Activated CD4-positive, alpha-beta T cell treated with anti-CD3 and anti-CD28 coated beads, Interleukin-2, amount 50 U/mL, for 4 hours (primary cell): ENCODE measurements at places on chromosomes 7 and 10.

- DNase-seq: no peak
These were observed 619.9 kb downstream of the TYW1 start for GRCh38 chr7:67616517-67616916.

DNA sequence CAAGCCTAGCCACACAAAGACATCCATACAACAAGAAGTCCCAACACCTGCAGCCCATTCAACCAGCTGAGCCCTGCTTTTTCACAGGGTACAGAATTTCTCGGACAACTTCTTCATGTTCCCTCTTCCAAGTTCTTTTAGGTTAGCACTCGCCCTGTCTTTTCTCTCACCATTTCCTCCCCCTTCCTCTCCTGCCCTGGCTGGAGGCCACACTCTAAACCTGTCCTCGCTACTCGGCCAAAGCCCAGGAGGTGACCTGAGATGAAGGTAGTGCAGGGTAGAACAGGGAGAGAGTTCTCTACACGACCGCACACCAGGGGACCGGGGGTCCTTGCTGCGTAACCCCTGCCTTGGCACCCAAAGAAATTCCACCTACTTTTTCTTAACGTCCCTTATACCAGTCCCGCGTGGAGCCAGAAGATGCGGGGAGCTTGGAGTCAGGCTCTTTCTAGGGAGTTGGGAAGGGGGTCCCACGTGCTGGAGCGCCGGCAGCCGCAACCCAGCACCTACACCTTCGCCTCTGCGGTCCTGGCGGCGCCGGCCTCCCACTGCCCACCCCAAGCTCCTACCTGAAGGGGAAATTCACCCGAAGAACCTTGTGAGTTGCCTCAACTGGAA, 16.0 kb upstream of the DLX6 start:
- DNase-seq: no peak

- no peak for DNase-seq
These were observed 22.2 kb upstream of the SRGN start for GRCh38 chr10:69065406-69066361.

GRCh38 chr10:100024748-100025147, 15.0 kb upstream of the DNMBP start:
- no peak for DNase-seq

GRCh38 chr10:33325929-33326328, 8.5 kb downstream of the NRP1 start:
- no peak for DNase-seq

DNA sequence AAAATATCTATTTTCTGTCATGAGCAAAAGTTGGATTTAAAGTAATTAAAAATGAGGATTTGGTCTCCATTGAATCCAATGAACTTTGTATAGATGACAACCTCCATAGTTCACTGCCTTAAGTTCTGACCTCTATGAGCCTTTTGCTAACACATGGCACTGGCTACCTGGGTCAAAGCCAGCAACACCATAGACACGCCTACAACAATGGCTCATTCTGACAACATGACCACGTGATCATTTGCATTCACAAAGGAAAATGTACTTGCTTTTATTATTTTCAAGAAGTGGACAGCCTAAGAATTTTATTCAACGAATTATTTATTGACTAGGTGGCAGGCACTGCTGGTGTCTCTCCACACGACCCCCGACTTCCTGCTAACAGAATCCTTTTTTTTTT, 90.6 kb downstream of the CARD11 start:
- no peak for DNase-seq

DNA sequence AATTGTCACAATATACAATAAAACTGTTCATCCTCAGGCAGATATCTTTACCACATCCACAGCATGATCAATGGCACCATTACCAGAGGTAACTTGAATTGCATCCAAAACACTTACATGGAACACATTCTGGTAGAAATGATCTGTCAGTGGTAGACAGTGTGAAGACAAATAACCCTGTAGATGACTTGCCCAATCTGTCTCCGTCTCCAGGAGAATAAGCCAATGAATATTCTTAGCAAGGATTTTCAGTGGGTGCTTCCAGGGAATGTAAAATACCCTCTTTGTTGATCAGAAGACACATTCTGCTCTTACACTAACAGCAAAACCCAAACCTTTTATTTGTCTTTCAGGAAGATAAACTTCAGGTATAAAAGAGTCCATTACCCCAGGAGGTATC, 43.8 kb downstream of the VWC2 start:
- DNase-seq: no peak

DNA sequence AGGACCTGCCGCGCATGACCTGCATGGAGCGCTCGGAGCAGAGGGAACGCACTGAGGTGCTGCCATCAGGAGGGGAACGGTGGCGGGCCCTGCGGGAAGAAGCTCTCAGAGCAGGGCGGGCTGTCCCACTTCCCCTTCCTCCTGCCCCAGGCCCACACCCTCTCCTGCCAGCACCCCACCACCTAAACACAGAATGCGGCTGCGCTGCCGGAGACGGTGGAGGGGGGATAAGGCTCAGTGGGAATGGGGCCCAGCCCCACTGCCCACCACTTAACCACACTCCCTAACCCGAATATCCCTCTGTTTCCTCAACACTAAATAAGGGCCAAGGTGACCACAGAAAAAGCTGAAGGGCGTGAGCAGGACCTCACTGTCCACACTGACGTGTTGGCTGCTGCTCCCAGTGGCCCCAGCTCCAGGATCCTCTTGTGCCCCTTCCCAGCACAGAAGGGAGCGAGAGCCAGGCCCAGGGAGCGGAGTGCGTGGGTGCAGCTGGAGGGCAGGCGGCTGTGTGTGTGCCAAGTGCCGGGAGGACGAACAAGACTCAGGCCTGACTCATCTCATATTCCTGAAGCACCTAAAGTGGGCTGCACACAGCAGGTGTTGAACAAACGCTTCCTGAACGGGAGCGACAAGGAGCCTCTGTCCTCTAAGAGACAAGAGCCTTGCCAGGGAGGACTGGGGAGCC, 116.8 kb downstream of the MAD1L1 start:
- DNase-seq: no peak

- no peak for DNase-seq
These were observed 49.4 kb upstream of the MSRB2 start for GRCh38 chr10:23046027-23046426.

- DNase-seq: no peak
These were observed 43.7 kb downstream of the DNAJB9 start for GRCh38 chr7:108613147-108613948.

DNA sequence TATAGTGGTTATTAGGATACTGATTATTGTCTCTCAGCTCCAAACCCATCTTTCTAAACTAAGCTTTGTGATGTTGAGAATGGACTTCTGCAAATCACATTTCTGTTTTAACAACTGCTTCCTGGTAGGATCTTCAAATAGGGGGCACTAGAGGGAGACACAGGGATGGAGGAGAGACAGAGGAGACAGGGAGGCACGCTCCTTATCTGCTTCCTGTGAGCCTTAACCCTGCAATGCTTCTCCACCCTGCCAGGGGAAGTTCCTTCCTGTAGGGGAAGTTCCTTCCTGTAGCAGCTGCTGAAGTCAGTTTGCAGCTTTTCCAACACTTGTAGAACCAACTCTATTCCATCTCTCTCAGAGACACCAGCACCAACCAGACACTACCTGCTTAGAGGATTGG, 847.2 kb downstream of the CCSER2 start:
- no peak for DNase-seq

DNA sequence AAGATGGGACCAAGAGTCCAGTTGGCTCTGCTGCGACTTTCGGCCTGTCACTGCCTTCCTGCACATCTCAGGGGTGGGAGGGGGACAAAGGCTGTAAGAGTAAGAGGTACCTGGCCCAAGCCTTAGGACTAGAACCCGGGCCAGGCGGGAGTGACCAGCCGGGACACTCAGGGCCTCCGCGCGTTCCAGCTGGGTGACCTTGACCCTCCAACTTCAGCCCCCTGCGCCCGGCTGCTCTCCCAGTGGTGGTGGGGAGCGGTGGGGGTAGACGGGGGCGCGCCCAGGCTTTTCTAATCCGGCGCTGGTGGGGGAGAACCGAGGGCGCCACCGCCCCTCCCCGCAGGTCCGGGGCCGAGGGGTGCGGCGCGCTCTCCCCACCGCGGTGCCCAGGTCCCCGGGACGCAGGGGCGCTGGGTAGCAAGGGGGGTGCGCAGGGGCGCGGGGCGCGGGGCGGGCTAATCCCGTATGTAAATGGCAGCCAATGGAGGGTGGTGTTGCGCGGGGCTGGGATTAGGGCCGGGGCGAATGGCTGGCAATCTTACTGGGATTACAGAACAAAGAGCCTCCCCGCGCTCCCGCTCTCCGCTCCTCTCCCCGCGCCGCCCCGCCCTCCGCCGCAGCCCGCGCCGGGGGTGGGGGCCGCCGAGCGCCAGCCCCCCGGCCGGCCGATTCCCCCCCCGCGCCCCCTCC, at the start of gene GTF2IRD1:
TSS of gene GTF2IRD1 (plus strand) at position 585 of the 690 bp plus-strand sequence. CDS start 54,175 bp downstream, outside the sequence.
- peak; percentile 25 for DNase-seq

DNA sequence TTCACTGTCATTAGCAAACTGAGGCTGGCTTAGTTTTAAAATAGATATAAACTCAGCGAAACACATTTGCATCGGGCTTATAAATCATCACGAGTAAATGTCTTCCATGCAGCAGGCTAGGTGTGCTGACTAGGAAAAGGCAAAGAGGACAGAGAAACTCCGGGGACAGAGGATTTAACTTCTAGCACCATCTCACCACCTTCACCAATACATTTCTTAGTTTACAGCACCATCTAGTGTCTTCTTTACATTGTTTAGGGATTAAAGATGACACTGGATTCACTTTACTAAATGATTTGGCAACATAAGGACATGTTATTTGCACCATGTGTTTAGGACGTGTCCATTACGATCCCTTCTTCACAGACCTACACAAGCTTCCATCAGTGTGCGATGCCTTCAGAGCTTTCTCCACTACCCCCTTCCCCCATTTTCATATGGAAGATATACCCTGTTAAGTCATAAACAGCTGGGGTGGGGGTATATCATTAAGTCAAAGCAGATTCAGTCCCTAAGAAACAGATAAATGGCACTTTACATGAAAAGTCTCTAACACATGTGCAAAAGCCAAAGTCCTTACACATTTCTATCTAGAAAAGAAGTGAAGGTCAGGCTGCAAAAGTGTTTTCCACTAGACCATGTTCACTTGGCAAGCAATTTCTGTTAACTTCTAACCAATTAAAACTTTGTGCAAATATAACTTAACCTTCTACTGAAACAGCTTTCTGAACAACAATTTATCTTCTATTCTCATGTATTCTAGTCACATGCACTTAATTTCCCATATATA, 103.3 kb downstream of the GRB10 start:
- no peak for DNase-seq

DNA sequence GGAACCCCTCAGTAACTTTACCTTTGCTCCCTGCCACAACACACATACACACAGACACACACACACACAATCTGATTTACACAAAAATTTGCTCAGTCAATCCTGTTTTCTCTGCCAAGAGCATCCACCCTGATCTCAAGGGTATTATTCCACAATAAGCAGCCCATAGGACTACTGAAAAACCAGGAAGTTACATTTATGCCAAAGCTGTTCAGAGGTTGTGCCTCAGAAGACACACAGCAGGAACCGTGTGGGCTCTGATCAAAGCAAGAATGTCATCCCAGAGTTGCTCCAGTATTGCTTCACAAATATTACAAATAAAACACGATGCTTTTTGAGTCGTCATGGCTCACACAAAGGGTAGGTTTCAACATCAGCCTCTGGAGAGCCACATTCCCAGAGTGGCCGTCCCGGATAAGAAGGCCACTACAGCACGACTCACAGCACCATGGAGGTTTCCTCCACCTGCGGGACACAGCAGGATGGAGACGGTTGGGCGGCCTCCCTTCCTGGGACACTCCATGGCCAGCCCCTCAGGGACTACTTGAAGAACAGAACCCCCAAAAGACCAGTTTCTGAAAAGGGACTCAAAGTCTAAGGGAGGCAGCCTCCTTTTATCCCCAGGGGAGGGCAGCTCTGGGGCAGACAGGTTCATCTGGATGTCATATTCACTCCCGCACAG, 1.6 kb downstream of the AIFM2 start:
- no peak for DNase-seq

DNA sequence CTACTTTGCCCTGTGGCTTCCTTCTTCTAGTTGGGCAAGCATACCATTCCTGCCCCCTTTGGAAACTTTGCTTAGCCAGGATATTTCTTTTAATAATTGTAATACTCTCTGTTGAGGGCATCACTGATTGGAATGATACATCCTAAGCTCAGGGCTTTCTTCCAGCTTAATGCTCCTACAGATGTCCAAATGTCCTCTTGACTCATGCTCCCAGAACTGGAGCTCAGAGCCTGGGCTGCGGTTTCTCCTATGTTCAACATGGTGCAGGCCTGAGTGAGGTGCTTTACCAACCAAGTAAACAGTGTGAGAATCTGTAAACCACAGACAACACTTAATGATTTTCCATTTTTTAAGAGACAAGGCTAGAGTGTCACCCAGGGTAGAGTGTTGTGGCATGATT, 108.6 kb downstream of the LRRC4 start:
- no peak for DNase-seq

DNA sequence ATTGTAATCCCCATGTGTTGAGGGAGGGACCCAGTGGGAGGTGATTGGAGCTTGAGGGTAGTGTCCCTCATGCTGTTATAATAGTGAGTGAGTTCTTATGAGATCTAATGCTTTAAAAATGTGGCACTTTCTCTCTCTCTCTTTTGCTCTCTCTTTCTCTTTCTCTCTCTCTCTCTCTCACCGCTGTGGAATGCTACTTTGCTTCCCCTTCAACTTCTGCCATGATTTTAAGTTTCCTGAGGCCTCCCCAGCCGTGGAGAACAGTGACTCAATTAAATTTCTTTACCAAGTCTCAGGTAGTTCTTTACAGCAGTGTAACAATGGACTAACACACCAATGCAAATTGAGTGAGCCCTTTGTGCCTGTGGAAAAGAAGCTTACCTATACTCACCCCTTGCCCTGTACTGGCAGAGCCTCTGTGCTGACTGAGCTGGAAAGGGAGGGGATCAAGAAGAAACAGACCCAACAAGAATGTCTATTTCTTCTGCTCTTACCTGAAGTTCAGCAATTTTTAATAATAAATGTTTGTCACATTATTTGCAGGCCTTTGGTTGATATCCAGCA, 642.5 kb upstream of the KCND2 start:
- DNase-seq: no peak

GRCh38 chr7:16428672-16429071, 7.3 kb upstream of the CRPPA start:
- DNase-seq: no peak

- no peak for DNase-seq
These were observed 180.5 kb upstream of the PRSS58 start for GRCh38 chr7:142438235-142438922.

GRCh38 chr7:49845626-49846025, 72.2 kb downstream of the VWC2 start:
- no peak for DNase-seq

- no peak for DNase-seq
These were observed 194.6 kb downstream of the MLLT10 start for GRCh38 chr10:21728618-21729017.

DNA sequence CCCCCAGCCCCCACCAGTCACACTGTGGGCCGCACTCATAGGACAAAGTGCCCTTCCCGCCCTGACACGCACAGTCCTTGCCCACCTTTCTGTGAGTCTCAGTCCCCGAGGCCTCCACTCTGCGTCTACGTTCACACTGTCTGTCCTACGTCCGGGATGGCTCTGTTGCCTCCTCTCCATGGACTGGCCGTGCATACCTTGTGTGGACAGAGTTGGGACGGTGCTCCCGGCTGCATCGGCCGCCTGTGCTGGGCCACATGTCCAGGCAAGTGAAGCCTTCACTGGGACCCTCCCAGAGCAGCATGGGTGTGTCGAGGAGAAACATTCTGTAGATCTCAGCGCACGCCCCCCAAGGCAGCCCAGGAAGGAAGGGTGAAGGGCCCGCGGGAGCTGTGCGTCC, 239.0 kb downstream of the MGMT start:
- no peak for DNase-seq

- DNase-seq: no peak
These were observed 13.7 kb downstream of the DOCK4 start for GRCh38 chr7:112192236-112193154.
